Activated T-helper 2 cell treated with anti-CD3 and anti-CD28 coated beads, Interferon-gamma antibody, Interleukin-2, Interleukin-4, amounts not matched to agents 10 μg/mL and 5 μg/mL and 100 μg/mL, durations not matched to agents 14 hours and 24 hours and 36 hours (primary cell): ENCODE measurements at places on chromosomes 4 and X.

DNA sequence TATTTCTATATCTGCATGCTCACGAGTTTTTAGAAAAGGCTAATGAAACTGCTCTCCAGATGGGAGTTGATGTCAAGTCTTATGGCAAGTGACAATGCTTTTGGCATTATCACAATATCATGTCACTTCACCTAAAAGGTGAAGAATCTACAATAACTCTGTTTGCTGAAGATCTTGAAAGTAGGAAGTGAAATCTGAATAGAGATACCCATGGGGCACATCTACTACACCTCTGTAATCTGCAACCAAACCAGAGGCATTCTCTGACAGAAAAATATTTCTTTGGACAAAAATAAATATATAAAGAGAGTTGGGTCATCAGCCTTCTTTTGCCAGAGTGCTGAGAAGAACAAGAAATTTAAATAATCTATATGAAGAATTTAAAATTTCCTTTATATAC is 3.9 kb upstream of the VAMP7 start:
- no peak for DNase-seq

DNA sequence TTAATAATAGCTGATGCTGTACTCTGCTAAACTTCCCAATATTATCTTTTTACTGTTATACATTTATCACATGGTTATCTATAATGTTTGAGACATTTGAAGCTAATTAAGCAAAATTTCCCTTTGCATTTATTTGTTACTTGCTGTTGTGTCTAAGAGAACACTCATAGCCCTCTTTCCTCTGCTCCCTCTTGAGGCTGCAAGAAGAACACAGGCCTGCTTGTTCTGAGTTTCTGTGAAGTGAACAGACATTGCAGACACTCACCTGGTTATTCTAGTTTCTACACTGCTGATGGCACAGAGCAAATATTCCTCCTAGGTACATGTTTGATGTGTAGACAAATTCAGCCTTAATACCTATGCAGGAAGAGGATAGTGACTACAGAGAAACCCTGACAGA is 367.8 kb downstream of the GASK1B start:
- DNase-seq = no peak

- DNase-seq = no peak
Measured at GRCh38 chr4:55903577-55903976, 45.2 kb upstream of the CEP135 start.

GRCh38 chrX:55783723-55784122 is 66.2 kb downstream of the RRAGB start:
- no peak for DNase-seq

DNA sequence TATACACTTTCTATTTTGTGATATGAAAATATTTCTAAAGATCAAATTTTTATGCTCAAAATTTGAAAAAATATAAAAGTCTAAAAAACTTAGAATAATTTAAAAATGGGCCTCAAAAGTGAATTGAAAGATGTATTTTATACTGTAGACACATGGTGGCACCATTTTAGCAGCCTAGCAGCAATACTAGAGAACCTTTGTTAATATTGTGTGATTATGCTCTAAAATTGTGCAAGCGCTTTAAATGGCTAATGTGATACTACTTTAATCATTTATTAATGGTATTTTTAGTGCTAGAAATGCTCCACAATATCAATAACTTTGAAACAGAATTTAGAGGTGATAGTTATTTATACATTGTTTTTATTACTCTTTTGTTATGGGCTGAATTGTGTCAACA is 3.7 kb upstream of the GUF1 start:
- no peak for DNase-seq

DNA sequence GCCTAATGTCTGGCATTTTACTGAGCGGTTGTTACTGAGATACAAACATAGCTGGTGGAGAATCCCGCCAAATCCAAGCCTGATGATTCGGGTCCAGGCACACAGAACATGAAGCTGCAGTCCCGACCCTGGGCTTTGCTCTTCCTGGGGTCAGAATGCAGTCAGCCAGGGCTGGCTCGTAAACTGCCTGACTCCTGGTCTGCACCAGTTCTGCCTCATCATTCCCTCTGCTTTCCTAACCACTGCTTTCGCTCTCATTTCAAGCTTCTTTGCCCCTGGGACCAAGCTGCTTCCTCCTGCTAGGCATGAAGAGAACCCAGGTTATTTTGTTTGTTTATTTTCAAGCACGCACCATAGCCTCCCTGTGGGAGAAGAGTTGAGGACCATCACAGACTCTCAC is 39.3 kb downstream of the GATB start:
- DNase-seq = no peak

GRCh38 chr4:146190456-146190855 is 14.9 kb downstream of the LSM6 start:
- no peak for DNase-seq

- no peak for DNase-seq
Measured at GRCh38 chrX:134752558-134752957, 94.3 kb upstream of the PLAC1 start.

DNA sequence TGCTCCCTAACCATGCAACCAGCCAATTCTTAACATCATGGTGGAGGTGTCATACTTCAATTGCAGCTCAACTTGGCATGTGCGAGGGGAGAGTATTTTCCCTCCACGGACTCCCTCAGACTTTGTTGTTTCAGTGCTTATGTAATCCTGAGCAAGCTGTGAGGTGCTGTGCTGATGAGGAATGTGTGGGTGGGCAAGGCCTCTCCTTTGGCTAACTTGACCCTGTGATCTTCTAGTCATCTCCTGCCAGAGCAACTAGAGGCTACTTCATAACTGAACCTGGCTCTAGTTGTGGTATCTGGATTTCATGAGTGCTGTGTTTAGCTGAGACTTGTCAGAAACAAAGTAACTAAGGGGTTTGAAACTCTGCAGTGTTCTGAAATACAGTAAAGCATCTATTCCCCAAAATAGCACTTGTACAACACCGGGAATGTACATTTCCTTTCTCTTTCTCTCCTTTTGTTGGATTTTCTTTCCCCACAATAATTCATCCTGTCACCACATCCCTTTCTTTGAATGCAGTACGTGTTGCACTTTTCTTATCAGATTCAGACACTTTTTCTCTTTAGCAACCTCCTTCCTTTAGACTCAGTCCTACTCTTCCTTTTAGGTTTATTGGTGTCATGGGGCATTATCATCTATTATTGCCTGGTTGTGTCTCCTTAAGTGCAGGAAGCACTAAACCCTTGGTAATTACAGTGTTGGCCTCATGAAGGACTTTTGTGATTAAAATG is 415.2 kb upstream of the NR3C2 start:
- DNase-seq = no peak

GRCh38 chr4:127737295-127737694 is 7.1 kb downstream of the SLC25A31 start:
- DNase-seq = no peak
